Neural crest cell (in vitro differentiated cells): ENCODE measurements at places on chromosomes 7 and 10.

GRCh38 chr7:5766321-5766761, 15.1 kb downstream of the RNF216 start:
- DNase-seq = no peak

DNA sequence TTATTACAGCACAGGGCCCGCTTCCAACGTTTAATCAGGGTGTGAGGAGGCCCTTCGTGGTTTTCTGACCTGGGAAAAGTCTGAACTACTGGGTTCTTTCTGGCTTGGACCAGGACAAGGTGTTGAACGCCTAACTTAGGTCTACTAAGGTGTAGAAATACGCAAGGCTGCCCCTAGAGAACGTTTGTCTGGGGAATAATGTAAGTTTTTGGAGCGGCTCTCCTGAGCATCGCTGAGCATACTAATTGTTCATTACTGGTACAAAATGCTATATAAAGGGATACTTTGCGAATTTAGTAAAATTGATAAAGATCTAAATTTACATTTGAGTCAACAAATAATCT, 32.4 kb upstream of the TOMM7 start:
- DNase-seq = no peak

GRCh38 chr10:102652170-102652916, 8.1 kb downstream of the TRIM8 start:
- no peak for DNase-seq

- DNase-seq = no peak
Observed at GRCh38 chr7:132183781-132184380, 392.4 kb downstream of the PLXNA4 start.

DNA sequence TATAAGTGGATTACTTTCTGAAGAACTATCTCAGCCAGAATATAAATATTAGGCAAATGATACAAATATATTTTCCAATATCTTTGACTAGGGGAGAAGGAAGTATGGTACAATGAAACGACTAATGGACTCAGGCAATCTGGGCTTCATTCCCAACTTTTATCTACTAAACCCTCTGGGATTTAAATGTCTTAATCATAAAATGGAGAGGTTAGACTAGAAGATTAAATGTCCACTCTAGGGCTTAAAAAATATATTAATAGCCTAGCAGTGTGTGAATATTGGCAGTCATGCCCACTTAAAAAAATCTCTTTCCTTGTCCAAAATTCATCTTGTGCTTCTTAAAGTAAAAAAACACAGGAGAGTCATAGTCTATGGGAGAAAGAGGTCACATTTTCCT, 98.3 kb downstream of the CTTNBP2 start:
- DNase-seq = no peak

DNA sequence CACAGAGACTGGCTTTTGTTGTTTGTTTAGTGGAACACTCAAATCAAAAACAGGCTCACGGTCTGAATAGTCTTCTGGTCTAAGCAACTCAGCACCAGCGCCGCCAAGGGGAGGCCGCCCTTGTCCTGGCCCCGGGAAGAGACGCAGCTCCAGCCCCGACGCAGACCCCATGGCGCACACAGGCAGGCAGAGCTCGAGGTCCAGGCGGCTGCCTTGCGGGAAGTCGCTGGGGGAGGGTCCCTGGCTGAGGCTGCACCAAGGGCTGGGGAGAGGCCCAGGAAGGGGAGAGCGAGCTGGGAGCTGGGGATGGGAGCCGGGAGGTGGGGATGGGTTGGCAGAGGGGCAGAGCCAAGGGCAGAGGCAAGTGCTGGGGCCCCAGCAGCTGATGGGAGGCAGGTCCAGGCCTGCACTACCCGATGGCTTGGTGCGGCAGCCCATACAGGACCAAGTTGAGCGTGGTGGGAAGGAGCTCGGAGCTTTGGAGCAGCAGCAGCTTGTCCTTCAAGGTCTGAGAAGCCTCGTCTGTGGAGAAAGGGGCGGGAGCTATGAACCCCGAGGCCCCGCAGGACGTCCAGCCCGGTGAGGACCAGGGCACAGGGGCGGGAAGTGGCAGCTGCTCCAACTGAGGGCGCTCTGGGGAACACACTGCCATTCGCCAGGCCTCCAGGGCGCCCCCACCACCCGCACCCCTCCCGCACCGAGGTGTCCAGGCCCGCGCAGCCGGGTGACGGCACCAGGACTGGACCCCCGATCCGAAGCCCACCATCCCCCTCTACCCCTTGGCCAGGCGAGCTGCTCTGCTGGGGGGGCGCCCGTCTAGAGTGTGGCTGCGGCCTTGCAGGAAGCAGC, 22.7 kb upstream of the NKX6-2 start:
- no peak for DNase-seq

DNA sequence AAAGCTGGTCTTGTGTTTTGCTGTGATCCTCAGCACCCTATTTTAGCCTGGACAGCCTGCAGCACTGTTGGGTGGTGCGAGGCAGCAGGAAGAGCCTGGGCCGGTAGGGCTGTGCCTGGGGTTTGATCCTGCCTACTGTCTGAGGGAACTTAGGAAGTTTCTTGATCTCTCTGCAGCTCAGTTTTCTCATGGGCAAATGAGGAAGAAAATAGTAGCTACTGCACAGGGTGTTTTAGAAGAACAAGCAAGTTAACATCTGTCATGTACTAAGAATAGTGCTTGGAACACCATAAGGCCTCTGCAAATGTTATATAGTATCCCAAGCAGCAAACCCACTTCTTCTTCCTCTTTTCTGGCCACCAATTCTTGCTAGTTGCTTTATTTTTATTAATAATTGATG, 12.0 kb upstream of the AGR2 start:
- no peak for DNase-seq

DNA sequence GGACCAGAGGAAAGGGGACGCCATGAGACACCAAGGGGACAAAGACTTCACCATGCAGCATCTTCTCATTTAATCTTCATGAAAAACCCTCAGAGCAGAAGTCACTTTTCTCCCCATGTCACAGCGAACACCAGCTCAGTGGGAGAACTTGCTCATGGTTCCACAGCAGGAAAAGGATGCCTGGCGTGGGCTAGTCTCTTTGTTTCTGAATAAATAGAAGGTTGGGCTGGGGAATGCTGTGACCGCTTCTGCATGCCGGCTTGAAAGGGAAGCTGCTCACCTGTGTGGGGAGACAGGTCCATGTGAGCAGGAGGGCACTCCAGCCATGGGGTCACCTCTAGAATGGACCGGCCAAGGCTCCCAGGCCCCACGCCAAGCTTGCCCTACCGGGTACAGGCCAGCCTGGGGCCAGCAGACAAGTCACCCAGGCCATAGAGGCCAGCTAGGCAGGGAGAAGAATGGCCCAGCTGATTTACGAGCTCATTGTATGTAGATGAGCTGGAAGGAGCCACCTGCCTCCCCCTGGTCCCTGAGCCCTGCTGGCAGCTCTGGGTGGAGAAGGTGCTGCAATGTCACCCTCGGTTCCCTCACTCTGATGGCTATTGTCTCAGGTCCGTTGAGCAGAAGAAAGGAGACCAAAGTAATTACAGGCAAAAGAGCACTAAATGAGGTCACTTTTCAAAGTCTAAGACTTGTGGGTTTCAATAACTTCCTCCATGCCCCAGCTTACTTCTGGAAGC, 82.0 kb upstream of the PDZD8 start:
- DNase-seq = no peak

GRCh38 chr7:31549611-31550010, 35.7 kb downstream of the ITPRID1 start:
- no peak for DNase-seq

GRCh38 chr7:106279425-106280197, 5.2 kb downstream of the NAMPT start:
- DNase-seq = no peak

DNA sequence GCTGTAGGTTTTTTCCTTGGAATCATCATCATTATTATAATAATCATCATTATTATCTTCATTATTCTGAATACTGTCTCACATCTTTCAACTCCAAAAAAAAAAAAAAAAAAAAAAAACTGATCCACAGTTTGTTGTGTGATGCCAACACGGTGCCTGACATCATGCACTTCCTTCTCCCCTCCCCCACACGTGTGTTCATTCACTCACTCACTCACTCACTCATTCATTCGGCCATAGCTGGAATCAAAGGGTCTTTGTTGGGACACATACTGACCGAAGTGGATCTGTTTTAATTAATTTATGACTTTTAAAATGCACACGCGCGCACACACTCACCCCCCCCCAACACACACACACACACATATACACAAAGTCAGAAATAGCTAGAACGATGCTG, 177.8 kb downstream of the PIP4K2A start:
- DNase-seq = no peak

DNA sequence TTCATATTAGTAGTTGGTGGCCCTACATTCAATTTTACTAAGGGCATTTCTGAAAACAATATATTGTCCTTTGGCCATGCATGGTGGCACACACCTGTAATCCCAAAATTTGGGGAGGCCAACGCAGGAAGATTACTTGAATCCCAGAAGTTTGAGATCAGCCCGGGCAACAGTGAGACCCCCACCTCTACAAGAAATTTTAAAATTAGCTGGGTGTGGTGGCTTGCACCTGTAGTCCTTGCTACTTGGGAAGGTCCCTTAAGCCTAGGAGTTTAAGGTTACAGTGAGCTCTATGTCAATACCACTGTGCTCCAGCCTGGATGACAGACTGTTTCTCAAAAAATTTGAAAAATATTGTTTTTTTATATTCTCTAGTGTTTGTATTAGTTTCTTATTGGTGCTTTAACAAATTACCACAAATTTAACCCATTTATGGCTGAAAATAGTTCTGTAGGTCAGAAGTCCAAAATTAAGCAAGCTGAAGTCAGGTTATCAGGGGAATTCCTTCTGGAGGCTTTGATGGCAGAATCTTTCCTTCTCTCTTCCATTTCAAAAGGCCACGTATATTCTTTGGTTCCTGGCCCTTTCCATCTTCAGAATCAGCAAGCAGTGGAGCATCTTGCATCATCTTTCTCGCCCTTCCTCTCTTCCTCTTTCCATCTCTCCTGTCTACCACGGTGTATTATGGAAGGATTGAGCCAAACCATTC, 12.4 kb downstream of the CBX3 start:
- no peak for DNase-seq

DNA sequence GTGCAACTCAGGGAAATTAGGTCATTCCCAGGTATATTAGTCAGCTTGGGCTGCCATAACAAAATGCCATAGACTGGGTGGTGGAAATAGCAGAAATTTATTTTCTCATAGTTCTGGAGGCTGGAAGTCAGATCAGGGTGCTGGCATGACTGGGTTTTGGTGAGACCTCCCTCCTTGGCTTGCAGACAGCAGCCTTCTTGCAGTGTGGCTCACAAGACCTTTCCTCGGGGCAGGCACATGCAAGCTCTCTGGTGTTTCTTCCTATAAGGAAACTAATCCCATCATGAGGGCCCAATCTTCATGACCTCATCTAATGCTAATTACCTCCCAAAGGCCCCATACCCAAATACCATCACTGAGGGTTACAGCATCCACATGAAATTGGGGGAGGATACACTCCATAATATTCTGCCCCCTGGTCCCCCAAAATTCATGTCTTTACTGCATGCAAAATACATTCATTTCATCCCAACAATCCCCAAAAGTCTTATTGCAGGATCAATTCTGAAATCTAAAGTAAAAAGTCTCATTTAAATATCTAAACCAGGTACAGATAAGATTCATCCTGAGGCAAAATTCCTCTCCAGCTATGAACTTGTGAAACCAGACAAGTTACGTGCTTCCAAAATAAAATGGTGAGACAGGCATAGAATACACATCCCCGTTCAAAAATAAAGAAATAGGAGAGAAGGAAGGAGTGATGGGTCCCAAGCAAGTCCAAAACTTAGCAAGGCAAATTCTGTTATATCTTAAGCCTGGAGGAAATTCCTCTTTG, 17.4 kb upstream of the CBLL1 start:
- no peak for DNase-seq
